Psoas muscle (tissue), 8 donors: ENCODE measurements at places on chromosomes 7 and 10.

- no peak for DNase-seq
These were observed 26.8 kb downstream of the VOPP1 start for GRCh38 chr7:55545496-55545895.

DNA sequence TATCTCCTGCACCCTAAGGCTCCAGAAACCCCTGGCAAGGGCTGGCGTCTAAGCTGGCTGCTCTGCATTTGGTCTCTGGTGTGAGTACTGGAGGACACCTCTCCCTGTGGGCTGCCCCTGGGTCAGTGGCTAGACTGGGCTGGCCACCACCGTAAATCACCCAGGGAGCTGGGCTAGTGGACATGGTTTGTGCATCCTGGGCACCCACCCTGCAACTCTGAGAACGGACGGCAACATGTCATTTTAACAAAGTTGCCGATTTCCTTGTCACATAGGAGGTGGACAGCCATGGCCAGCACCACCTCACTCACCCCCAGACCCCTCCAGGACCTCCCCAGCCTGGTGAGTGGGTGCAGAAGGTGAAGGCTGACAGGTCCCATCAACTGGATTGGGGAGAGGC lies 26.8 kb upstream of the PCBD1 start:
- peak; percentile 20 for DNase-seq

- no peak for DNase-seq
These were observed 245.6 kb downstream of the BICC1 start for GRCh38 chr10:58758321-58758720.

DNA sequence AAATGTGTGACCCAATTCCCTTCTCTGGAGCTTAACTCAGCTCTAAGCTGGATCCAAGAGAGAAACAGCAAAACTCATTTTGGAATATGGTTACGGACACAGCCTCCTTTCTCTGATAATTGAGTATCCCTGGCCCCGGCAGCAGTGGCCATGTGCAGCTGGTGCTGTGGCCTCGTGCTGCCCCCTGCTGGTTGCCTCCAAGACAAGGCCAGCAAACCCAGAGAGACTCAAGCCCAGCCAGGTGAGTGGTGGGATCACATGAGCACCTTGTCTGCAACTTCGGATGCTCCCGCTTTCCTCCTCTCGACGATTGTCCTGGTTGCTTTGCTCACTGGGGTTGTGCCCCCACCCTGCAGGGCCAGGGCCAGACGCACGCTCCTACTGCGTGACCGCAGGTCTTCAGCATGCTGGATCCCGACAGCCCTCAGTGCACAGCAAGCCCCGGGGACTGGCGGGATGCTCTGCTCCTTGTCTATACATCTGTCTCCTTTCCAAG lies 19.4 kb downstream of the SFTPD start:
- DNase-seq, result peak; percentile 79

- no peak for DNase-seq
These were observed 49.5 kb upstream of the ZPBP start for GRCh38 chr7:50142425-50143017.

- no peak for DNase-seq
These were observed 30.9 kb downstream of the OCM2 start for GRCh38 chr7:97959046-97959445.

DNA sequence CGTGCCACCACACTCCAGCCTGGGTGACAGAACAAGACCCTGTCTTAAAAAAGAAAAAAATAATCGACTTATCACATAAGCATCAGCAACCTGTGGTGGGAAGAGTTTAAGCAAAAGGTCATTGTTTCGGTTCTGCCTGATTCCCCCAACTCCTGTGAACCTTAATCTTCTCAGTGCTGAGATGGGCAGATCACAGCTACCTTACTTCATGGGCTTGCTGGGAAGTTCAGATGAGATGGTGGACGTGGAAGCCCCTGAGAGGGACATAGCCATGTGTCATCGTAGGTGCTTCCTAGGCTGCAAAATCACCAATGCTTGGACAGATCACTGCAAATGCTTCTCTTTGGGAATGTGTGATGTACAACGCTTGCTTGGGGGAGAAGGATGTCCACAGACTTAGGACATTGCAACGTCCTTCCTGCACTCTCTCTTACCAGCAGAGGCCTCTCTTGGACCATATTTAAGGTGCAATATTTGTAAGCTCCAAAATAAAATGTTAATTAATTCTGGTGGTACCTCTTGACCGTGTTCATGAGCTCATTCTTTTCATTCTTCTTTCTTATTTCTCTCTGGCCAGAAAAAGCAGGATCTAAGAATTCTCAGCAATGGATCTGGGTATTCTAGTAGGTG lies 8.6 kb downstream of the GJD4 start:
- no peak for DNase-seq

DNA sequence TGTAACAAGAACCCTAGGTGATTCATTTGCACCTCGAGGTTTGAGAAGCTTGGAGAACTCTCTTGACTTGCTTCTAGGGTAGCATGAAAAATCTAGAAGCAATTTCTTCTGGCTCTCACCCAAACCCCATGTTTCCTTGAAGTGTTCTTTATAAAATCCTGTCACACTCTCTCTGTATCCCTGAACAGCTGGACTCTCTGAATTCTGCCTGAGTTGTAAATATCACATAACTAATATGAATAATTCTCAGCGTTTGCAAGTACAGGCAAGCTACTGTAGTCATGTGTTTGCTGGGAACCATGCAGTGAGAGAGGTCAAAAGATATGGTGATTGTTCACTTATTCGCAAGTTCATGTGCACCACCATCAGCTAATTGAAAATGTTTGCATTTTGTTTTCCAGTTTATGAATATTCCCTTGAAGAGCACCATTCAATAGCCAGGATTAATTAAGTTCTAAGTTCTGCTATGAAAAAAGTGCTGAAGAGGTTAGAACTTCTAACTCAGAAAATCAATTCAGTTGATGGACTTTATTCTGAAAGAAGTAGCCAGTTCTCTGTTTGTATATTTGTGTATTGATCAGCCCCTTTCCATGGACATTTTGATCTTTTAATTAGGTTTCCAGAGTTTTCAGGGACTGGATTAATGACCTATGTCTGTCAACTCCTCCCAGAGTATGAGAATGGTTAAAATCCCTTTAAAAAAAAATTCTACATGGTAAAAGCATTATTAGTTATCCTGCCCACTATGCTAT lies 243.0 kb downstream of the PLXDC2 start:
- no peak for DNase-seq

DNA sequence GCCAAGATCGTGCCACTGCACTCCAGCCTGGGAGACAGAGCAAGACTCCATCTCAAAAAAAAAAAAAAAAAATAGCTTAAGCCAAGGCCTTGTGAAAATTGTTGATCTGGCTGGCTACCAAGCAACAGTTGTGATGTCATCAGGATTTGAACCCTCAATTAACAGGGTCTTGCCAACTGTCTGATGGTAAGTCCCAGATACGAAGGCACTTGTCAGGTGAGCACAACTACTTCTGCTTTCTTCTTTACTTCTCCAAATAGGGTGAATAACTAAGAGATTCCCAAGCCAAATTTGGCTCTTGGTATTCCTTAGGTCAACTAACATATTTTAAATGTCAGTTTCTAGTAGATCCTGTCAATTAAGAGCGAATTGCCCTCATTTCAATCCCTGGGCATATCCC lies 47.4 kb downstream of the ANKRD61 start:
- no peak for DNase-seq
